ENCODE measurements at places on chromosomes 13 and 19.

GRCh38 chr19:13396250-13397080, 109.8 kb downstream of the CACNA1A start:
- peak; percentile 84 for DNase-seq

- peak; percentile 47 for DNase-seq
Observed at GRCh38 chr13:70960841-70961443, 852.7 kb upstream of the KLHL1 start.

GRCh38 chr13:74118328-74118727, 15.9 kb downstream of the KLF12 start:
- no peak for DNase-seq

GRCh38 chr19:11125994-11126685, 29.4 kb downstream of the SPC24 start:
- peak; percentile 88 for DNase-seq

DNA sequence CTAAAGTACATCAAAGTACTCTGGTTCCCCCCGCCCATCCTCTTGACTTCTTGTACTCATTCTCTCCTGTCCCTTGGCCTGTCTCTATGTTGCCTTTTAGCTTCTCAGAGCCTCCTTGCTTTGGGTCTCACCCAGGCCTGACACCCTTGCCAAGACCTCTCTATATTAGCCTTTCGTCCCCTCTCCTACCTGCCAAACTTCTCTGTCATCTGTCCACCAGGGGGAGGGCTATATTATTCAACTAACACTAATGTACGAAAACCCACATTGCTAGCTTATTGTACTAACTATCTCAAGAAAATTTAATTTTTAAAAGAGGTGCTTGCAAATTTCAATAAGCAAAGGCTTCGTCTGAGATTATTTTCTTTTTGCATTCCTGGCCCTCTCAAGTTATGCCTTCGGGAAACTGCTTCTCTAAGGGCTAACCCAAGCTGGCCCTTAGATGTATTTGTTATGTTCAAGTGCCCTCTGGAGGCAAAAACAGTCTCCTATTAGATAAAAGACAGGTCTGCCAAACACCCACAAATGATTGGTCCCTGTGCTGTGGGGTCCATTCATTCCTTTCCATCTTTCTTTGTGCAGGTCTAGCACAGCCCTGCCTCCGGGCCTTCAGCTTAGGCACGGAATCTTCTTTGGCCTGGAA, 6.3 kb upstream of the MRPS31 start:
- DNase-seq: peak; percentile 81

GRCh38 chr13:92900446-92900845, 326.2 kb upstream of the GPC6 start:
- DNase-seq: no peak

- DNase-seq: peak; percentile 43
Observed at GRCh38 chr19:18417250-18418028, 1.8 kb upstream of the SSBP4 start.

GRCh38 chr13:99640260-99640659, 139.0 kb downstream of the TM9SF2 start:
- DNase-seq: no peak

DNA sequence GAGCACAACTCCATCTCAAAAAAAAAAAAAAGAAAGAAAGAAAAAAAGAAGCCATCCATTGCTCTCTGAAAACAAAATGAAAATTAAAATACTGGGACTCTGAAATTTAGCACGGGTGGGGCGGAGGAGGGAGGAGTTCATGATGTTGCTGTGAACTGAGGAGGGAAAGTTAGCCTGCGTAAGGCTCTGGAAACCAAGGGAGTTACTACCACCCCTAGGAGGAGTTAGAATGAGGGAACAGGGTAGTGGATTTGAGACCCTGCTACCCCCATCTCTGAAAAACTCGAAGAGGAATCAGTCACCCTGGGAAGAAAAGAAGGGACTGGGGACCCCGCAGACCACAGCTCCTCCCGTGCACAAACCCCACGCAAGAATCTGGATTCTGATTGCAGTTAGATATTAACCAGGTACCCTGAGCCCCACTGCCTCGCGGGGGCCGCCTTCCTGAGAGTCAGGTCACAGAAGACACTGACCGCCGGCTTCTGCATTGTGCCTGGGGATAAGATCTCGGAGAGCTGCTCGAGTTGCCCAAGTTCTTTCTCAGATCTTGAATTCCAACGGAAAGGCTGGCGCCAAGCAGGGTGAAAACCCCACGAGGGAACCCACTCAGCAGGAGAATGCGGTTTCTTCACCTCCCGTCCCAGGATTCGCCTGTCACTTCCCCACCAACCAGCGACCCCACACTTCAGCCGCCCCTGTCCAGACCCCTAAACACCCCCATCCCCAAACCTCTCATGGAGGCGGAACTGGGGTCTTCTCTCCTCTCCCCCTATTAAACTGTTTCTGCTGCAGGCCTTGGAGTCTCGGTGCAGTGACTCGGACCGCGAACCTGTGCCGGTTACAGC, 870 bp downstream of the ZNF442 start:
- no peak for DNase-seq

DNA sequence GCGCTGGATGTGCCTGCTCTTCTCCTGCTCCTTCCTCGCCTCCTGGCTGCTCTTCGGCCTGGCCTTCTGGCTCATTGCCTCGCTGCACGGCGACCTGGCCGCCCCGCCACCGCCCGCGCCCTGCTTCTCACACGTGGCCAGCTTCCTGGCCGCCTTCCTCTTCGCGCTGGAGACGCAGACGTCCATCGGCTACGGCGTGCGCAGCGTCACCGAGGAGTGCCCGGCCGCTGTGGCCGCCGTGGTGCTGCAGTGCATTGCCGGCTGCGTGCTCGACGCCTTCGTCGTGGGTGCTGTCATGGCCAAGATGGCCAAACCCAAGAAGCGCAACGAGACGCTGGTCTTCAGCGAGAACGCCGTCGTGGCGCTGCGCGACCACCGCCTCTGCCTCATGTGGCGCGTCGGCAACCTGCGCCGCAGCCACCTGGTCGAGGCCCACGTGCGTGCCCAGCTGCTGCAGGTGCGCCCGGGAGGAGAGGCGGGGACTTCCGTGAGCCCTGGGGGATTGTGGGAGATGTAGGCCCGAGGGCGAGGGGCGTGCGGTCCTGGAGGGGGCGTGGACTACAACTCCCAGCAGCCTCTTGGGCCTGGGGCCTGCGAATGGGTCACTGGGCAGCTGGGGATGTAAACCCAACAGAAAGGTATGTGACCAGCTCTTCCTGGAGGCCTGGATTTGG, 6.7 kb downstream of the KCNJ14 start:
- no peak for DNase-seq

DNA sequence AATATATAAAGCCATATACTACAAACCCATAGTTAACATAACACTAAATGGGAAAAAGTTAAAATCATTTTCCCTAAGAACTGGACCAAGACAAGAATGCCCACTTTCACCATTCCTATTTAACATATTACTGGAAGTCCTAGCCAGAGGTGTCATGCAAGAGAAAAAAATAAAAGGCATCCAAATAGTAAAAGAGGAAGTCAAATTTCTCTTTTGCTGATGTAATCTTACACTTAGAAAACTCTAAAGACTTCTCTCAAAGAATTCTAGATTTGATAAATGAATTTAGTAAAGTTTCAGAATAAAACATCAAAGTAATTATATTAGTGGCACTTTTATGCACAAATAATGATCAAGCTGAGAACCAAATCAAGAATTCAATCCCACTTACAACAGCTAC, 678.9 kb upstream of the SLITRK5 start:
- no peak for DNase-seq

DNA sequence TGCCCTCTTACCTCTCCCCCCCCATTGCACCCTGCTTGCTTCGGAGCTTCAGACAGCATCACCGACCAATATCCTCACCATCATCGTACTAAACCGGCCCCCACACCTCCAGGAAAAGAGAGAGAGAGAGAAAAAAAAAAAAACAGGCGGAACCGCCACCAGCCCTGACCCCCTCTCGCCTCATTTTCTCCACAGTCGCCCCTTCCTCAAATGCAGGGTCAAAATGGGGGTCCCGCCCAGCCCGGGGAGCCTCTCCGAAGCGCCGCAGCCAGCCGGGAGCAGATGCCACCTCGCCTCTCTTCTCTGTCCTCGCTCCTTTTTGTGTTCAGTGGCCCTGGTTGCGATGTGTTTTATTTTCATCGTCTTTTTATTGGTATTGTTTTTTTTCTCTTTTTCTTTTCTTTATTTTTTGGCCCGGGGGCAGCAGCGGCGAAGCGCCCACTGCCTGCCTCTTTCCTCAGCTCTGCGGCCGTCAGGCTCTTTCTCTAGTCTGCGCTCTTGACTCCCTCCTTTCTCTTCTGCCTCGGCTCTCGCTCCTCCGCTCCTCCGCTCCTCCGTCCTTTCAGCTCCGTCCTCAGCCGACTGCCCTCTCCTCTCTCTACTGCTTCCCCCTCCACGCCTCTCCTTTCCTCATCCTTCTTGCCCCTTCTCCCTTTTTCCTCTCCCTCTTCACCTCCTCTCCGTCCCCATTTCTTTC, 41.4 kb downstream of the DEDD2 start:
- no peak for DNase-seq

- DNase-seq: no peak
Observed at GRCh38 chr13:51266642-51267041, 44.4 kb downstream of the FAM124A start.

DNA sequence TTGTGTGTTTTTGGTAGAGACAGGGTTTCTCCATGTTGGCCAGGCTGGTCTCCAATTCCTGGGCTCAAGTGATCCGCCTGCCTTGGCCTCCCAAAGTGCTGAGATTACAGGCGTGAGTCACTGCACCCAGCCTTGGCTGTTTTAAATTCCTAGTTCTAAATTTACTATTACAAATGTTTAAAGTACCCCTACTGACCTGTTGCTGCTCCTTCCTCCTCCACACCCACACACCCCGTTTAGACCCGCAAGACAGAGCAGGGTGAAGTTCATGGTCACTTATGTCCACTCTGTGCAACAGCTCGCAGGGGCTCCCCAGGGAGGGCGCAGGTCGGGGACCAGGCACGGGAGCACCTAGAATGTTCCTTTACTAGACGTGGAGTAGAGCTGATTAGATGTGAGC, 28.7 kb downstream of the TMEM161A start:
- no peak for DNase-seq

DNA sequence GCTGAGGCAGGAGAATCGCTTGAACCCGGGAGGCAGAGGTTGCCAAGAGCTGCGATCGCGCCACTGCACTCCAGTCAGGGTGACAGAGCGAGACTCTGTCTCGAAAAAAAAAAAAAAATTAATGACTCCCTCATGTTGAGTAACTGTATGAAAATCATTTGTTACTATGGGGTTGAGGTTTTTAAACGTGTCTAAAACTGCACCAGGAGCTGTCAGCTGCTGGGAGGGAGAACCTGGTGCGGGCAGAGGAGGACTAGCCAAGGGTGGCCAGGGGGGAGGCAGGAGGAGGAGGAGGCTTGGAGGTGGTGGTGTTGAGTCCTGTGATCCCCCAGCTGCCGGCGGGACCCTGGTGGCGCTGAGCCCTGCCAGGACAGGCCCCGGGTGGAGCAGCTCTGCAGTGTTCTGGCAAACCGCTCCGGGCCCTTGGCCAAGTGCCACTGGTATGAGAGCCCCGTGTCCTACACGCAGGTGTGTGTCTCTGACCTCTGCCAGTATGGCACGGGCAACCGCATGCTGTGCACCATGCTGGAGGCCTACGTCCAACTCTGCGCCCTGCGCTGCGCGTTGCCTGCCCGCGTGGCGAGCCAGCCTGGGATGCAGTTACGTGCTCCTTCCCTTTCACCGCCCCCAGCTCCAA, 17.1 kb upstream of the FXYD3 start:
- no peak for DNase-seq

- peak; percentile 67 for DNase-seq
Observed at GRCh38 chr19:54674021-54674617, 11.3 kb downstream of the LILRB4 start.

DNA sequence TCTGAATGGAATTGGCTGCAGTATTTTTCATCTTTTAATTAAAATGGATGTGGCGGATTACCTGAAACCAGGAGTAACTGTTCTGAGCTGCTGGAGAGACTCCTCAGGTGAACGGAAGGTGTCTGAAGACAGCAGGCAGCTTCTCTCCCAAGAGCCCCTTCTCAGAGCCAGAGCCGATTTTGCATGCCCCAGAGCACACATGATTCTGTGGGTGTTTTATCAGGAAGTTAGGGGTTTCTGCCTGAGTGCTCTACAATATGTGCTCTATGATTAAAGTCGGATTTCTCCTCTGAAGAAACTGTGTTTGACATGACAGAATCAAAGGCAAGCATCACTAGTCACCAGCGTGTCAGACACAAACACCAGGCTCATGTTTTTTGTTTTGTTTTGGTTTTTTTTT, 60.7 kb upstream of the MCF2L start:
- DNase-seq: no peak

DNA sequence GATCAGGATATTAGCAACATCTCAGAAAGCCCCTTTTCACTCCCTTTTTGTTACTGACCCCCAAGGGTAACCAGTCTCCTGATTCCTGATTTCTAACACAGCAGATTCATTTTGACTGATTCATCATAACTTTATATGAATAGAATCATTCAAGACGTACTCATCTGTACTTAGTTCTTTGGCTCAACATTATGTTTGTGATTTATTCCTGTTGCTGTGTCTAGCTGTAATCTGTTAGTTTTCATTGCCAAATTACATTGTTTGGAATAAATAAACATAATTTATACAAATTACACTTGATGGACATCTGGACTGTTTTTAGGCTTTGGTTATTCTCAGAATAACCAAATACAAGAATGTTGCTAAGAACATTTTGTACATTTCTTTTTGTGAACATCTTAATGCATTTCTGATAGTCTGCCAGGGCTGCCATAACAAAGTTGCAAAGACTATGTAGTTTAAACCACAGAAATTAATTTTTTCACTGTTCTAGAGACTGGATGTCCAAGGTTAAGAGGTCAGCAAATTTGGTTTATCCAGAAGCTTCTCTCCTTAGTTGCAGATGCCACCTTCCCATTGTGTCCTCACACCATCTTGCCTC, 62.8 kb upstream of the EDNRB start:
- DNase-seq: peak; percentile 12

DNA sequence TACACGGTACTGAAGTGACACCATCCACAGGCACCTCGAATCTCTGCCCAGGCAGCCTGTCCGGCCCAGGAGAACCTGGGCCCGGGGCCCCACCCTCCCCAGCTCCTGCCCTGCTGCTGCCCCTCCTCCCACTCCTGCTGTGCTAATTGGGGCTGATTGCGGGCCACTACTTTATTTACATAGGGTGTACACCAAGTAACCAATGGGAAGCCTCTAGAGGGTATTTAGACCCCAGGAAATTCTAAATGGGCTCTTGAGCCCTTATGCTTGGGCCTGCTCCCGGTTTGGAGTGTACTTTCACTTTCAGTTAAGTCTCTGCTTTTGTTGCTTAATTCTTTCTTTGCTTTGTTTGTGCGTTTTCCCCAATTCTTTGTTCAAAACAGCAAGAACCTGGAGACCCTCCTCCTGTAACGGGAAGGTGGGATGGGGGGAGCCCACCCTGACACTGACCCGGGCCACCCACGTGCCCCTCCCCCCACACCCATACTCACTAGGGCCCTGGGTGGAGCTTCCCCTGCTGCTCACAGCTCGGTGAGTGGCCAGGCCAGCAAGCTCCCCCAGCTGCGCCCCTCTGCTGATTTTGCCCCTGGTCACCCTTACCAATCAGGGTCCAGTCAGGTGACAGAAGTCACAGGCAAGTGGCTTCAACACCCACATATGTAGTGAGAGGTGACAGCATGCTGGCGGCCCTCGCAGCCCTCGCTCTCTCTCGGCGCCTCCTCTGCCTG, 9.4 kb downstream of the SCGB2B2 start:
- DNase-seq: peak; percentile 14

GRCh38 chr13:55307909-55308308, 1832.8 kb upstream of the PRR20A start:
- DNase-seq: no peak

Measured in MCF 10A (cell line).